Activated CD4-positive, alpha-beta T cell treated with anti-CD3 and anti-CD28 coated beads, Interleukin-2, amount 50 U/mL, for 4 hours (primary cell): ENCODE measurements at places on chromosomes 6 and 20.
A peak's percentile ranks its signal among the peaks of the same experiment; 100 is the strongest.

GRCh38 chr6:97394160-97394748 lies 111.2 kb upstream of the MMS22L start:
- peak; percentile 6 for DNase-seq

- DNase-seq: peak; percentile 63
Measured at GRCh38 chr20:433300-433975, 25.3 kb downstream of the RBCK1 start.

GRCh38 chr6:33965766-33966165 lies 162.0 kb upstream of the MLN start:
- DNase-seq: no peak

DNA sequence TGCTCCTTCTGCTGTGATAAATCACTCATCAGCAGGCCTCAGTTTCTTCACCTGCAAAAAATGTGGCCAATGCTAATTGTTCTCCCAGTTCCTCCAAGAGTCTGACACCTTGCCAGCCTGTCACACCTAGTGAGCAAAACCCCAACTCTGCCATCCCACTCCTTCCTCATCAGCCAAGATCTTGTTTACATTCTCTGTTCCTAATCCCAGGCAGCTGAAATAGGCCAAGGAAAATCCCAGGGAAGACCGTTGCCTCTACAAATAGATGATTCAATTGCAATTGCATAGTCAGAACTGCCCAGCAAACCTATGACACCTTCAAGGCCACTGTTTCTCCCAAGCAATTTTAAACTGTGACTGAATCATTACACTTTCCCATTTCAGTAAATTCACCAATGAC lies 78.7 kb downstream of the GMDS start:
- DNase-seq: no peak

- DNase-seq: no peak
Measured at GRCh38 chr6:21026576-21027273, 492.5 kb downstream of the CDKAL1 start.

DNA sequence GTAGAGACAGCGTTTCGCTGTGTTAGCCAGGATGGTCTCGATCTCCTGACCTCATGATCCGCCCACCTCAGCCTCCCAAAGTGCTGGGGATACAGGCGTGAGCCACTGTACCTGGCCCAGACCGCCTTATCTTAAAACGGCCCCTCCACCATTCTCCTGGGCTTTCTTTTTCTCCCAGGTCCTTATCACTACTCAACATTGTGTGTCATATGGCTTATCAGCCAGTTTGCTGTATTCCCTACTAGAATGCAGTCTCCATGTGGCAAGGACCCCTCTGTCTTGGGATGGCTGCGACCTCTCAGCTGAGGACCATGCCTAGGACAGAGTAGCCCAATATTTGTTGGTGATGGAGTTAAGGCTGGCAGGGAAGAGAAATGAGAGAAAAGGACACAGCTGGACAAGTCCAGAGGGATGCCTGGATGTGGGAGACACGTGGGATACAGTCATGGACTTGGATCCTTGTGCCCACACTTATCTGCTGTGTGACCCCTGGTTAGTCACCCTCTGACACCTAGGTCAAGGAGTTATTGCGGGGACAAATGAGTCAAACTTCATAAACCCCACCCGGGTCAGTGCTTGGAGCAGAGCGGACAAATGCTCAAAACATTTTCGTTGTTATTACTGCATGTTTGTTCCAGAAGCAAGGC lies 24.0 kb downstream of the ADA start:
- no peak for DNase-seq

DNA sequence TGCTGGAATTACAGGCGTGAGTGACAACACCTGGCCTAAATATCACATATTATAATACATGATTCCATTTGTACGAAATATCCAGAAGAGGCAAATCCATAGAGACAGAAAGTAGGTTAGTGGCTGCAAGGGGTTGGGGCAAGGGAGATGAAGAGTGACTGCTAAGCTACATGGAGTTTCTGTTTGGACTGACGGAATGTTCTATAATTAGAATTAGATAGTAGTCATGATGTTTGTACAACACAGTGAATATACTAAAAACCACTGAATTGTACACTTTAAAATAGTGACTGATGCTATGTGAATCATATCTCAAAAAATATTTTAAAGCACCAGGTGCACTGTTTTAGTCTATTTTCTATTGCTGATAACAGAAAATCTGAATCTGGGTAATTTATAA lies 3.7 kb upstream of the HEBP2 start:
- no peak for DNase-seq

GRCh38 chr6:154890874-154891273 lies 104.2 kb upstream of the TIAM2 start:
- no peak for DNase-seq

- DNase-seq: no peak
Measured at GRCh38 chr6:113696960-113697359, 160.2 kb upstream of the MARCKS start.

DNA sequence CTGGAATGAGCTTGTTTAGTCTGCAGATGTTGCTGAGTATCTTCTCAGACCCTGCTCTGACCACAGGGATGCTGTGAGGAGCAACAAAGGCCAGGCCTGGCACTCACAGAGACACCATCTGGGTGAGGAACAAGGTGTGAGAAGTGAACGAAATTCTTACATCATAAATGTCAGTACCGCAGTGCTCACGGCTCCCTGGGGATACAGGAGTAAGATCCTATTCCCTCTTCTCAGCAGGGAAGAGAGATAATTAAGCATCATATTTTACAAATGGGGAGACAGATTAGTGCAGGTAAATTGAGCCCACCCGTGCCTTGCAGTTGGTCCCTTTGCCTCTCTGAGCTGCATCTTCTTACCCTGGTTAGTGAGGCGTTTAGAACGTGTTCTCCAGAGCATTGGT lies 106.2 kb downstream of the DTD1 start:
- no peak for DNase-seq

GRCh38 chr20:44768256-44768655 lies 22.6 kb downstream of the KCNK15 start:
- DNase-seq: no peak

DNA sequence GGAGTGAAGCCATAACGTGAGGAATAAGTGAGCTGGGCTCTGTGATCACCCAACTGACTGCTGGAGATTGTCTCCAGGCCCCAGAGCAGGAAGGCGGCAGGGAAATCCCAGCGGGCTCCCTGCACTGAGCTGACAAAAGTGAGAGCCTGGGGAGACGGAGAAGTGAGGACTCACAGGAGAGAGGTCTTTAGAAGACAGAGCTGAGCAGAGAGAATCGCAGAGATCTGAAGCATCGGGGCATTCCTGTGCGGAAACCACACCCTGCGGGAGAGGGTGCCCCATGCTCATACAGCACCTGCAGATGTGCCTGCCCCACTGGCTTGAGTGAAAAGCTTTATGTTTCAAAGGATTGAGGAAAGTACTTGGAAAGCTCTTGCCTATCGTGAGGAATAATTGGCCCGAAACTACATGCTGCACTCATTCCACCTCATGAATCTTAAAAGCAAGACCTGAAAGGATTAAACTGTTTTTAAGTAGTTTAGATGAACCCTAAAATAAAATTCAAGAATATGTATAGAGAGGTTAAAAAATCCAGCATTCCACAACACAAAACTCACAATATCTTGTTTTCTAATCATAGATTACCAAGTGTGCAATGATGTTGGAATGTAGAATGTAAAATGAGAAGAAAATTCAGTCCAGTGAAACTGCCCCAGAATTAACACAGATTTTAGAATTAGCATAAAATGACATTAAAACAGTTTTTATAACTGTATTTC lies 17.7 kb upstream of the THBS2 start:
- DNase-seq: no peak

GRCh38 chr6:3786141-3786540 lies 34.6 kb upstream of the PXDC1 start:
- DNase-seq: no peak

GRCh38 chr6:36247693-36248092 lies 22.2 kb upstream of the PNPLA1 start:
- no peak for DNase-seq

DNA sequence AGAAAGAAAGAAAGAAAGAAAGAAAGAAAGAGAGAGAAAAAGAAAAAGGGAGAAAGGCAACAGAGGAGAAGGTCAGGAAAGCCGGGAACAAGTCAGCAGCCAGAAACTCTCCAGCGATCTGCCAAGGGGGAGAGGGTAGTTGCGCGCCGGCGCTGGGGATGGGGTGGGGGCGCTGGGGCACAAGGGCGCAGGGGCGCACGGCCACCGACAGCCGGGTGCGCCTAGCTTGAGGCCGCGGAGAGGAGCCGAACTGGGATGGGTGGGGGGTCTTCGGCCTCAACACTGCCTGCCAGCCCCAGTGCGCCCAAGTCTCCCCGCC lies 533 bp upstream of the RSPO3 start:
- no peak for DNase-seq

- no peak for DNase-seq
Measured at GRCh38 chr6:113825781-113826180, 31.4 kb upstream of the MARCKS start.

- DNase-seq: peak; percentile 6
Measured at GRCh38 chr6:142478117-142478516, 176.3 kb downstream of the ADGRG6 start.

- DNase-seq: no peak
Measured at GRCh38 chr6:37010402-37010892, 5.0 kb downstream of the FGD2 start.

GRCh38 chr6:16004934-16005679 lies 123.8 kb upstream of the MYLIP start:
- DNase-seq: no peak

DNA sequence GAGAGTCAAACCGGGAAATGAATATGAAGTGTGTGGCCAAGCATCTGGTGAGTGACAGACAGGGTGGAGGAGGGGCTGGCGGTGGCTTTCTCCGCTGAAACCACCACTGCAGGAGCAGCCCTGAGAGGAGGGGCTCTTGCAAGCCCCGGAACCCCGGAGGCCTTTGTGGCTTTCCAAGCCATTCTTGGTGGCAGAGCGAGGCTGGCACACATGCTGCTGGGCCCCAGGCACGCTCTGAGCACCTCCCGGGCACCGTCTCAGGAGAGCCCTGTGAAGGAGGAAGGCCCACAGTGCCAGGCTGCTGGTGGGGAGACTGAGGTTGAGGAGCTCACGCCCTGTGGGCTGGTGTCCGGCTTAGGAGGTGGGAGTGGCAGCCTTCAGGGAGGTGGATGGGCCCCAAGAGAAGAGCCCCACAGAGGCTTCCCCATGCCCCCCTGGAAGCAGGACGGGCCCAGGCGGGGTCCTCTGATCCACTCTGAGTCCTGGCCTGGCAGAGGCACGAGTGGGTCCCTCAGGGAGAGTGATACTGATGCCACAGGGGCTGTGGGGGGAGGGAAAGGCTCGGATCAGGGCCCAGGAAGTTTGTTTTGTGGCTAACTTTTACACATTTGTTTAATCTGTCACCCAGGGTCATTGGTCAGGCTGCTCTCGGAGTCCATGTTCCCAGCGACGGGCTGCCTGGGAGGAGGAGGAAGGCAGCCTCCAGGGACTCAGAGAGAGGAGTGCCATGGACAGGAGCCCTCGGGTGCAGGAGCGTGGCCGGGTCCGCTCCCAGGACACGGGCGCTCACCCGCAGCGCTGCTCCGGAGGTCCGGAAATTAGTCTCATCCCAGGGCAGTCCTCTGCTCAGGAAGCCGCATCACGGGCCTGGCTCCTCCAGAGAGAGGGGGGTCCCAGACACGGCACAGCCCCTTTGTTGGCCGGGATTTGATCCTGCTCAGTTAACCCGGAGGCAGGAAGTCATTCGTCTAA lies 170.7 kb downstream of the ERMARD start:
- DNase-seq: no peak

- no peak for DNase-seq
Measured at GRCh38 chr6:25961619-25962148, 918 bp upstream of the TRIM38 start.
